ENCODE measurements at places on chromosomes 3 and 15.

DNA sequence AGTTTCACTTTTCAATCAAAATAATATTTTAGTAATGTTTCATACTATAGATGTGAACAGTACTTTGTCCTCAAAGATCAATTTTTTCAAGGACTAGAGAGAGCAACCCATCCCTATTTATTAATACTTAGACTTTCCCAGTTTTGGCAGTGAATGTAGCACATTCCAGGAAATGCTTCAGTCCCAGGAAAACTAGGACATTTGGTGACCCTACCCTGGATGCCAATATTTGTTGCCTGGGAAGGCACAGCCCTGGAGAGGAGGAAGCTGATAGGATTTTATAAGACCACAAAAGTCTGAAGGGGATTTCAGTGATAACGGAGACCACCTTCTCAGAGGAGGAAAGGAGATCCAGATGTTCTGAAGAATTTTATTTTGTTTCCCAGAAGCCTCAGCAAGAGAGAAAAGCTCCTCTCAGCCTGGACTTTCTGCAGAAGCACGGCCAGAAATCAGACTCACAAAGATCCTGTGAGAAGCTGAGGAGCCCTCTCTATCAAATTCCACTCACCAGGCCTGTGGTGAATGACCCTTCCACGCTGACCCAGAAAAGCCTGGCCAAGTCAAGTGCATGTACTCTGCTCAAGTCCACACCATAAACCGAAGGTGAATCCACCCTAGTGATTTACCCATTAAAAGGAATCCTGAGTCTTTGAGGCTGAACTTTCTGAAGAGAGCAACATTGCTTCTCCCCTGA is 87.7 kb upstream of the ABHD17C start:
- H3K27ac ChIP-seq: peak overlapping the region; percentile 45
- H3K36me3 ChIP-seq: no peaks in the 10 kb centered on the region
- no peaks in the 10 kb centered on the region for H3K4me1 ChIP-seq
- H3K27me3 ChIP-seq: no peaks in the 10 kb centered on the region
- DNase-seq: no peak
- H3K4me3 ChIP-seq: no peak overlapping the region

- DNase-seq: peak; percentile 76
- H3K27ac ChIP-seq: peak within 1 kb of the TSS; percentile 84
- H3K4me1 ChIP-seq: peaks cover 21% of the 10 kb centered on the region
- no peaks in the 10 kb centered on the region for H3K27me3 ChIP-seq
- no peaks in the 10 kb centered on the region for H3K36me3 ChIP-seq
Observed at GRCh38 chr3:160755776-160756304, at the start of gene PPM1L. TSS of gene PPM1L (plus strand) at chr3:160756231.

GRCh38 chr3:24843955-24844354 is 349.3 kb upstream of the THRB start:
- no peak overlapping the region for H3K27ac ChIP-seq
- H3K4me3 ChIP-seq: no peak overlapping the region
- H3K4me1 ChIP-seq: no peaks in the 10 kb centered on the region
- no peaks in the 10 kb centered on the region for H3K27me3 ChIP-seq

- H3K4me1 ChIP-seq: no peaks in the 10 kb centered on the region
- H3K4me3 ChIP-seq: no peak overlapping the region
- H3K27ac ChIP-seq: peak overlapping the region; percentile 79
- DNase-seq: no peak
Observed at GRCh38 chr3:123605789-123606234, 21.0 kb upstream of the HACD2 start.

GRCh38 chr15:81760686-81761085 is 285.1 kb downstream of the MEX3B start:
- DNase-seq: no peak
- no peaks in the 10 kb centered on the region for H3K27me3 ChIP-seq
- no peak overlapping the region for H3K4me3 ChIP-seq
- no peak overlapping the region for H3K27ac ChIP-seq
- no peaks in the 10 kb centered on the region for H3K36me3 ChIP-seq
- H3K4me1 ChIP-seq: no peaks in the 10 kb centered on the region

DNA sequence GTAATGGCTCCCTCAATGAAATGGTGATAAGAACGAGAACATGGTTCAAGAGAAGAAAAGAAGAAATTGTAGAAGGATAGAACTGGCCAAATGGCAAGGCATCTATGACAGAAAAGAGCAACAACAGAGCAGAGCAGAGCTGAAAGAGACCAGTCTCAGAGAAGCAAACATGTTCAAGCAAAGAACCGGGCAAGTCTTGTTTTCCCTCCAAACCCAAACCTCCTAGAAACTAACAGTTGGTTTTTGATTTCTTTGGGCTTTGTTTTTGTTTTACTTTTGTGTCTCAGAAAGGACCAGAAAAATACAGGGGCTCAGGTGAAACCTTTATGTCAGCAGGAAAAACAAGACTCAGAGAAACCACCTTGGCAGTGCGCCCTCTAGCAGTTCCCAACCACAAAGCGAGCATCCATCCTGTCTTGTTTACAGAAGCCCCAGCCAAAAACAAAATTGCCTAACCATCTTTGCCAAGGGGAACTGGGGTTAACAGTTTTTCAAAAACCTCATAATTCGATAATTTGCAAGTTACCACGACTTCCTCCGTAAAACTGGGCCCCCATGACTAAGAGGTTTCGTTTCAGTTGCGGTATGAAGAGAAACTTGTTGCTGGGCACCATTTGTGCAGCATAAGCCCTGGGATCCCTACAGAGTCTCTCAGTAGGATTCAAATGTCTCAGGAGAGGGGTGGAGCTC is 159.2 kb upstream of the SLC24A5 start:
- no peak for DNase-seq
- no peaks in the 10 kb centered on the region for H3K4me1 ChIP-seq
- no peak overlapping the region for H3K4me3 ChIP-seq

DNA sequence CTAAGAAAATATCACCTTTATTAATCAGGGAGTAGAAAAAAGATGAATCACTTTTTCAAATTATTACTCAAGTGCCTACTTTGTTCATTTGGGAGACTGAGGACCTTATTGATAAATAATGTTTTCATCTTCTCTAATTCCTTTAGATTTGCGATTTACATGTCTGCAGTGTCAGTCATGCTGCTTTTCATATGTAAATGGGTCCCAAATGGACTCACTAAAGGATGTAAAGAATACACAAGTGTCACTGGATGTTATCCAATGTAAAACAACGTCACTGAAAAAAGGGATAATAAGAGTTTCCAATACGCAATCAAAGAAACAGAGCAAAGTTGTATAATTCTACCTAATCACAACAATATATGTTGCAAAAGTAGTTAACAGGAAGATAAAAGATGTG is 84.9 kb downstream of the TFDP2 start:
- H3K27ac ChIP-seq: no peak overlapping the region
- H3K4me1 ChIP-seq: no peaks in the 10 kb centered on the region
- H3K36me3 ChIP-seq: no peaks in the 10 kb centered on the region
- no peaks in the 10 kb centered on the region for H3K27me3 ChIP-seq
- no peak overlapping the region for H3K4me3 ChIP-seq

DNA sequence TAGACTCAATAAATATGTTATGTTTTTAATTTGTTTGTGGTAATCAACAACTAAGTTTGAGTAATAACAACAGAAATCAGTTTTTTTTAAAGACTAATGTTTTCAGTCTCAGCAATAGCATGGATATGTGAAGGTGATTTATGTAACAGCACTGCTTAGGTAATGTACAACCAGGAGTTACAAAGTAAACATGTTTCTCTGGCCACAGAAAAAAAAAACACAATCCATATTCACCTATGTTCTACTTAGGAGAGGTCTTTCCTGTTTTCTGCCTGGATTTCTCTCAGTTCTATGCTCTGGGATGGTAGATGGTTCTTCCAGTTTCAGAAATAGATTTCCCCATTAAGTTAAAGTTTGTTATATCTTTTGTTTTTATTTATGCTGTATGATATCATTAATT is 579.4 kb downstream of the SI start:
- H3K36me3 ChIP-seq: no peaks in the 10 kb centered on the region
- H3K4me3 ChIP-seq: no peak overlapping the region
- no peaks in the 10 kb centered on the region for H3K27me3 ChIP-seq
- peak overlapping the region; percentile 24 for H3K27ac ChIP-seq
- DNase-seq: no peak

- H3K4me3 ChIP-seq: no peak overlapping the region
- H3K4me1 ChIP-seq: no peaks in the 10 kb centered on the region
- H3K27ac ChIP-seq: no peak overlapping the region
- no peaks in the 10 kb centered on the region for H3K27me3 ChIP-seq
Observed at GRCh38 chr3:21328711-21329390, 422.2 kb downstream of the ZNF385D start.

DNA sequence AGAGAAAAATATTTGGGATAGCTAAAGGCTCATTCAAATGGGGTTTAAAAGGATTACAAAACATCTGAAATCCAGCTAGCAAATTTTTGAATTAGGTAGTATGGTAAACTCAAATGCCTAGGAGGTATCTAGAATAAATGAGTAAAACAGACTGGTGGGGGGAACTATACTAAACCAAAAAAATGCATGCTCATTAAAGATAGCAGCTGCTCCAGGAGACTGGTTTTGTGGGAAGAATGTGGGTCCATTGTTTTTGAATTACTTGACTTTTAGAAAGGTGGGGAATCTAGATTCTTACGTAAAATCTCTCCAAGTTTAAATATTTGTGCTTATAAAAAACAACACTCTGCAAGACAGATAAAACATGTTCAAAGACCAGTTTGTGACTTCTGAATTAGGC is 73.8 kb downstream of the LEKR1 start:
- no peak overlapping the region for H3K27ac ChIP-seq
- H3K4me3 ChIP-seq: no peak overlapping the region
- no peaks in the 10 kb centered on the region for H3K36me3 ChIP-seq
- no peak for DNase-seq
- no peaks in the 10 kb centered on the region for H3K27me3 ChIP-seq

DNA sequence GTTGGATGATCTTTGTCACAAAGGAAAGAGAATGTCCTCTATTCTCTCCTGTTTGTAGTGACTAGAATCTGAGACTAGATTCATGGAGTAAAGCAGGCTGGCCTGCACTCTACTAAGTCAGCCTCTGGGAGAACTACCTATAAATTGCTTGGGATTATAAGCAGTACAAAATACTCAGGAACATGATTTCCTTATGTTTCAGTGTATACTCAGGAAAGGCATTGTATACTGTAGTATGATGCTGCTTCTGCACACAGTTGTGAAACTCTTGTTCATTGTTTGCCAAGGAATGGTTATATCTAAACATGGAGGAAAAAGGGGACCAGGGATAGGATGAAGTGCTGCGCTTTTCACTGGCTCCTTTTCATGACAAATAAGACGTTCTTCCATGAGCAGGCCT is 49.2 kb downstream of the OXSR1 start:
- no peak for DNase-seq
- H3K36me3 ChIP-seq: no peaks in the 10 kb centered on the region
- H3K27ac ChIP-seq: no peak overlapping the region

DNA sequence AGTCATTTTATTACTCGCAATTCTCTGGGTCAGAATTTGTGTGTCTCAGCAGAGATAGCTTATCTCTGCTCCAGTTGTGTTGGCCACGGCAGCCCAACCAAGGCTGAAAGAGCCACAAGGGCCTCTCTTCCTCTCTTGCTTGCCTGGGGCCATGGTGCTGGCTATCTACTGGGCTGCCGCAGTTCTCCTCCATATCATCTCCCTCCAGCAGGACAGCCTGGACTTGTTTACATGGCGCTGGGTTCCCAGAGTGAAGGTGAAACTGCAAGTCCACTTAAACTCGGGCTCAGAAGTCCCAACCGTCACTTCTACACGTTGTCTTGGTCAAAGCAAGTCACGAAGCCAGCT is 134.8 kb downstream of the UACA start:
- DNase-seq: no peak
- H3K27me3 ChIP-seq: no peaks in the 10 kb centered on the region
- no peak overlapping the region for H3K27ac ChIP-seq
- no peaks in the 10 kb centered on the region for H3K4me1 ChIP-seq
- no peak overlapping the region for H3K4me3 ChIP-seq
- no peaks in the 10 kb centered on the region for H3K36me3 ChIP-seq

DNA sequence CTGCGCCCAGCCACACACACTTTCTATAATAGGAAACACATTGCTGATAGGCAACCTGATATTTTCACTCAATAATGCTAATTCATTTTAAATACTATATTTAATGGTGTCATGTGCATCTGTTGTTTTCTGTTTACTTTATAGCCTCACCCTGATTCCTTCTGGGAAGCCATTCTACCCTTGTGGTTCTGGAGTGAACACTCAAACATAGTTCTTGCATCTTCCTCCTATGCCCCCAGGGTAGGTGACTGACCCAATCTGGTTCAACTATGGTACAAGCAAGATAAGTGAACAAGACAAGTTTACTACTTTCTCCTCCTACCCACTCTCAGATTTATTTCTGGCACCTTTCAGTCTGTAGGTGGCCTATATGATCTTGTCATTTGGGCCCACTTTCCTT is 4.3 kb upstream of the SCG3 start:
- H3K27ac ChIP-seq: no peak overlapping the region
- H3K36me3 ChIP-seq: no peaks in the 10 kb centered on the region
- no peaks in the 10 kb centered on the region for H3K4me1 ChIP-seq

DNA sequence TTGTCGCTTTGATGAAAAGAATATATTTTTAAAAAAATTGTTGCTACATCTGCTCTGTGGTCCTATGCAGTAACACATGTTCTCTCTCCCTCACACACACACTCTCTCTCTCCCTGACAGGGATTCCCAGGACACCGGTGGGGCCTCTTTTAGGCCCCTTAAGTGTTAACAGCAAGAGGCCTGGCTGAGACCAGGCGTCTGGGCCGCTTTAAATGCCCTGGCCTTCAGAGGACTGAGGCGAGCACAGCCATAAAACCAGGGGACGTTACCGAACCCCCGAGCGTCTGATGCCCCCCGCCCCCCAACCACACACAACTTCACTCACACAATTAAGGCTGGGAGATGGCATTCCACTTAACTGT is 1.7 kb downstream of the BNC1 start:
- DNase-seq: no peak
- no peaks in the 10 kb centered on the region for H3K4me1 ChIP-seq
- peak overlapping the region; percentile 27 for H3K4me3 ChIP-seq

GRCh38 chr3:157865352-157866000 is 240.7 kb downstream of the SHOX2 start:
- no peaks in the 10 kb centered on the region for H3K4me1 ChIP-seq
- no peak for DNase-seq
- no peak overlapping the region for H3K4me3 ChIP-seq
- H3K27ac ChIP-seq: no peak overlapping the region
- no peaks in the 10 kb centered on the region for H3K27me3 ChIP-seq

DNA sequence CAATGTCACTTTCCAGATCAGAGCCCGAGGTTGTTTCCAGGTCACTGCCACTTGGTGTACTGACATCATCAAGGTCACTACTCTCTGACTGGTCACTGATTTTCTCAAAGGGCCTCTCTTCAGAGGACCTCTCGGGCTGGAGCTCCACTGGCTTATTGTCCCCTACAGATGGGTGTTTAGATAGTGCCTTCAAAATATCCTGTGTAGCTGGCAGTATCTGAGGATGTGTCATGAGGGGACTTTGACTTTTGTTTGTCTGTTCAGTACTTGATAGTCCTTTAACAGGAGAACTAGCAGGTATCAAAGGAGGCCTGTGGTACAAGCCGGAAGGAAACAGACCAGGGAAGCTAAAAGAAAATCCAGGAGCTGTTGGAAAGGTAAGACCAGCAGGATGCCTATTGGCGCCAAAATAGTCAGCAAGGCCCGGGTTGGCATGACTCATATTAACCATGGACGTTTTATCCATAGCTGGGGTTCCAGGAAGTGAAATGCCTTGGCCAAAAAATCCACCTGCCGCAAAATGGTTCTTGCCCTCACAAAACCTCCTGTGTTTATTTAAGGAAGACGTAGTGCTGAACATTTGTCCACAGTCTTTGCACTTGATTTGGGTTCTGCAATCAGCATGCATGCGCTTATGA is 547.3 kb downstream of the MECOM start:
- no peak overlapping the region for H3K4me3 ChIP-seq
- no peak for DNase-seq
- no peak overlapping the region for H3K27ac ChIP-seq

Measured in right lobe of liver (tissue), 6 donors.